ENCODE measurements at places on chromosomes 6 and 20. TPM values are rescaled to one million over a fixed set of nuclear protein-coding genes. Genes with fewer than 3 reads are reported as not detected.

GTSF1L gene
- total RNA-seq, result 0.80 TPM

TMEM14C gene
- 33.7 TPM for total RNA-seq

- DNase-seq, result no peak
These were observed 42.3 kb downstream of the MYLK4 start for GRCh38 chr6:2708456-2708855.

GRCh38 chr6:88987922-88988321 lies 24.5 kb upstream of the RNGTT start:
- DNase-seq, result no peak

DNA sequence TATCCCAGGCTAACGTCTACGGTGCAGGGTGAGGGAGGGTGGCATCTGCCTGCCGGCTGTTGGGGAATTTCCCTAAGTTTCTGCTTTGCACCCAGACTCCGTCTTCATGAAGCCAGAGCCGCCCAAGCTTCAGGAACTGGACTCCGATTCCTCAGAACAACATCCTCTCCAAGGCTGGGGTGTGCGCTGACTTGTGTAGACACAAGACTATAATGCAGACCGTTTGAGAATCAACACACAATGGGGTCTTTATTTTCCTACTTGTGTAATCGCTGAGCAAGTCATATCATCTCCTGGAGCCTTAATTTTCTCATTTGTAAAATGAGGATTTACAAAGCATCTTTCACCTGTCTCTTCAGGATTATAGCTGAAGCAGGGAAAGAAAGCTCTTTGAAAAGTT lies 160.5 kb upstream of the AGPAT4 start:
- DNase-seq, result no peak

- no peak for DNase-seq
These were observed 23.4 kb upstream of the FRMD1 start for GRCh38 chr6:168102315-168102985.

- no peak for DNase-seq
These were observed 11.5 kb downstream of the CALHM6 start for GRCh38 chr6:116472706-116473105.

- DNase-seq, result peak; percentile 26
These were observed 18.0 kb downstream of the KLHL31 start for GRCh38 chr6:53647462-53648094.

Data from naive thymus-derived CD8-positive, alpha-beta T cell (primary cell).